SJCRH30 (cell line): ENCODE measurements at places on chromosomes 2 and 18.

DNA sequence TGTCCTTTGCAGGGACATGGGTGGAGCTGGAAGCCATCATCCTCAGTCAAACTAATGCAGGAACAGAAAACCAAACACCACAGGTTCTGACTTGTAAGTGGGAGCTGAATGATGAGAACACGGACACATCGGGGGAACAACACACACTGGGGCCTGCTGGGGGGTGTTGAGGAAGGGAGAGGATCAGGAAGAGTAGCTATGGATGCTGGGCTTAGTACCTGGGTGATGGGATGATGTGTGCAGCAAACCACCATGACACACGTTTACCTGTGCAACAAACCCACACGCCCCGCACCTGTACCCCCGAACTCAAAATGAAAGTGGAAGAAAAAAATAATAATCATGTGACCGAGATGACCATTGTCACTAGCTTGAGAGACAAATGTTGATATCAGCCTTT lies 114.7 kb downstream of the NDUFA10 start:
- no peak for DNase-seq

GRCh38 chr2:29459445-29460179 lies 344.4 kb downstream of the CLIP4 start:
- DNase-seq, result no peak

- no peak for DNase-seq
Measured at GRCh38 chr2:240477916-240478315, 42.5 kb downstream of the GPC1 start.

DNA sequence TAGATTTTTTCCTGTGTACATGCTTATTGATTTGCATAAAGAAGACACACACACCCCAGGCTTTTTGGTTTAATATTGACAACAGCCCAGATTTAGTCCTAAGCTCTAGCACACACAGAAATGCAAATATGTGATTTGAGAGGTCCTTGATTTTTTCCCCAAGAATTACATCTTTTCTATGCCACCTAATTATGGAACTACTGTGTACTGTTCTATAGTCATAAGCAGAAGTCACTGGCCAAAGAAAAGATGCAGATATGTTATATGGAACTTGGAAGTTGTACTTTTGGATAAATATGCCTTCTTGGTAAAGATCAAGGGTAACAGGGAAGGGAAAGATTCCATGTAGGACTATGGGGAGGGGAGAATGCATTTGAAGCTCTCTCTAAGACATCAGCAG lies 105.6 kb downstream of the SETBP1 start:
- no peak for DNase-seq

GRCh38 chr2:102110171-102110570 lies 32.4 kb upstream of the IL1R1 start:
- no peak for DNase-seq

GRCh38 chr2:60861736-60862135 lies 19.6 kb upstream of the REL start:
- no peak for DNase-seq

DNA sequence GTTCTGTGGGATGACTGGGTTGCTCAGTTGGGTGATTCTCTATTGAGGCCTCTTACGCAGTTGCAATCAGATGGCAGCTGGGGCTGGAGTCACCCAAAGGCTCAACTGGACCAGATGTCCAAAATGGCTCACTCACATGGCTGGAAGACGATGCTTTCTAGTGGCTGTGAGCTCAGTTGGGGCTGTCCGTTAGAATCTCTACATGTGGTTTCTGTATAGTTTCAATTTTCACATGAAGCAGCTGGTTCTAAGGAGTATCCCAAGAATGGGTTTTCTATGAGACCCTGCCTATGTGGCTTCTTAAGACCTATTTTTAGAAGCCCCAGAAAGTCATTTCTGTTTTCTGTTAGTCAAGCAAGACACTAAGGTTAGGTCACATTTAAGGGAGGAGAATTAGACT lies 4.4 kb downstream of the XRCC5 start:
- peak; percentile 49 for DNase-seq

DNA sequence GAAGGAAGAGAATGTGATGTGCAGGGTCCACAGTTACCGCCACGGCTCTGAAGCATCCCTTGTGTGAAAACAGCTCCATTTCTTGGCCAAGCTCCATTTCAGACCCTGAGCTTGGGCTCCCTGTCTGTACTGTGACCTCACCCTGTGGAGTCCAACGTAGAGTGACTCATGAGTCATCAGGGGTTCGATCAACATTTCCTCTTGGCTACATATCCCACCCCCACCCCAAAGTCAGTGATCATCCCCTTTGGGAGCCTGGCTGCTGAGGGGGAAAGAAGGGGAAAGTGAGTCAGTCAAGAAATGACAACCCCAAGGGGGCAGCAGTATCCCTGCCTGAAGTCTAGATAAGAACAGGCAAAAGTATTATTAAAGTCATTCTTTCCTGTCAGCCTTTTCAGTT lies 62.2 kb downstream of the PAPOLG start:
- DNase-seq, result no peak

DNA sequence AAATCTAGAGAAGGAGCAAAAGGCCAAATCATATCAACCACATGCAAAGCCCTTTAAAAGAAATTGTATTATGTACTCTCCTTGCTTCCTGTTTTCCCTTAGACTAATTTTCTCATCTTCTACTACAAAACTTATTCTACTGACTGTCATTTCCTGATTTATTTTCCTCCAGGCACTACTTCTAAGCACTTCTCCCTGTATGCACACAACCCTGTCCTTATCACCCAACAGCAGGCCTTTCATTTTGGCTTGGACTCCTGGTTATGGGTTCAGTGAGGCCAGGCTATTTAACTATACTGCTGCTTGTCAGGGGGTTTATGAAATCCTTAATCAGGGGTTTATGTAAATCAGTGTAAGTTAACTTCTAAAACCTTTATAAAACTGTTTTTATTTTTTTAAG lies 205.1 kb upstream of the FAM98A start:
- no peak for DNase-seq

GRCh38 chr2:72914206-72914559 lies 3.1 kb upstream of the EMX1 start:
- no peak for DNase-seq

GRCh38 chr2:168203762-168204693 lies 43.4 kb downstream of the STK39 start:
- DNase-seq, result no peak
